ENCODE measurements at places on chromosomes 16 and 17.

GRCh38 chr16:27464626-27465482 is 62.9 kb downstream of the IL21R start:
- DNase-seq, result no peak

DNA sequence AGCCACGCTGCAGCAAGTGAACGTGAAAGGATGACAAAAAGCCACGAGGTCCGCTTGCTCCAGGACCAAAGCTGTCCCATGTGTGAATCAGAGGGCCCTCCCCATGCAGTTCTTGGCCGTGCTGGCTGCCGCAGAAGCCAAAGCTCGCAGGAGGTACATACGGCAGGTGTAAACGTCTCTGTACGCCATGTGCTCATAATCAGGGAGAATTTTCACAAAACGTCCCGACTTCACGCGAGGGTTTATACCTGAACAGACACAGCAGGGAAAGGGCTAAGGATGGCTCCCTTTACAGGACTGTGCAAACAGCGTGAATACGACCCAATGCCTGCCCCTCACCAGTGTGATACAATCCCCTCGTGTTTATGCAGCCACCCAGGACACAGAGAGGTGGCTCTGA is 25.3 kb downstream of the FBXO31 start:
- no peak for DNase-seq

DNA sequence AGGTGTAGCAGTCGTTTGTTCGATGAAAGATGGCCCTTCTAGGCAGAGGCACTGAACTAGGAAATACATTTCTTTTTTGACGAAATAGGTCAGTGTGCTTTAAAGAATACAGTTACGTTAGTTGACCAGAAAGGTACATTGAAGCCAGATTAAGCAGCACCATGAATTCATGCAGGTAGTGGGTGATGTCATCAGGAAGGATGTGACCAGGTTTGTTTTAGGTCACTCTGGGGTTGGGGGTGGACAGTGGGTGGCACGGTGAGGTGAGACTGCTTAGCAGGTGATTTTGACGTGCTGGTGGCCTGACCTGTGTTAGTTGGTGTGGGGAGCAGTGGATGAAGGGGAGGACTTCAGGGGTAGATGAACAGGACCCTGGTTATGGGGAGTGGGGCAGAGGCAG is 3.6 kb downstream of the INO80E start:
- no peak for DNase-seq

DNA sequence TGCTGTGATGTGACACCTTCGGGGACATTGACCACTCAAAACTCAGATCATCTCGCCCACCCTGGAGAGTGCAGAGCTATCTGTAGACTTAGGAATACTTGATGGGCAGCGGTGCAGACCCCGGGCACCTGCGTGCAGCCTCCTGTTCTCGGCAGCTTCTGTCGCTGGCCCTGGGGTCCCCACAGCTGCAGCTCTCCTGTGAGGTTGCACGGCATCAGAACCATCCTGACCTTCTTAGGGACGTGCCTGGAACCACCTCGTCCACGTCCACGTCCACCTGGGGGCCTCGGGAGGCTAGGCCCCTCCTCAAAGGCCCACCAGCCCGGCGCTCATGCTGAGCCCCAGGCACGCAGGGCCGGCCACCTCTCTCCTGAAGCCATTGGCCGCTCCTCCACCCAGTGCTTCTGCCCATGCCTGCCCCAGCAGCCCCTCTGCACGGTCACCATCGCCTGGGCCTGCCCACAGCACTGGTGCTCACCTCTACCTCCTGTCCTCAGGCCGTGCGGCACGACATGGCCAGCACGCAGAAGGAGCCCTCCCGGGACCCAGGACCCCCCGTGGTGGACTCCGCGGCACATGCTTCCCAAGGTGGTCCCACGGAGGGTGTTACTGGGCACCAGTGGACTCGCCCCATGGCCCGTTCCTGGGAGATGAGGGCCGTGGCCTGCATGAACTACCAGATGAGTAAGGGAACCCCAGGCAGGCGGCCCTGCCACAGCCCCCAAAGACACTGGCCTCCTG is 2.3 kb upstream of the WFIKKN1 start:
- DNase-seq, result no peak

DNA sequence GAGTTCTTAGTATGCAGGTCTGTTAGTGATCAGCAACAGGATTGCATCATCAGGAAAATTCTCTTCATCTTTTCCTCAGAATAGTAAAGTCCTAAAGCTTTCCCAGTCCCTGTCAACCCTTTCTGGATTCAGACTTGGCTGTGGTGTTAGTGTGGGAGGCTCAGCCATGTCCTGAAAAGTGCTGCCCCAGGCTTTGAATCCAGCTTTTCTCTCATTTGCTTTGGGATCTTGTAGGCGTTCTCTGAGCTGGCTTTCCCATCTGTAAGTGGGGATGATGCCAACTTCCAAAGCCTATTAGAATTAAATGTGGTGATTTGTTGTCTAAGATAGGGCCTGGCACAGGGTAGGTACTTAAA is 3.0 kb downstream of the ALKBH5 start:
- DNase-seq, result peak; percentile 17

DNA sequence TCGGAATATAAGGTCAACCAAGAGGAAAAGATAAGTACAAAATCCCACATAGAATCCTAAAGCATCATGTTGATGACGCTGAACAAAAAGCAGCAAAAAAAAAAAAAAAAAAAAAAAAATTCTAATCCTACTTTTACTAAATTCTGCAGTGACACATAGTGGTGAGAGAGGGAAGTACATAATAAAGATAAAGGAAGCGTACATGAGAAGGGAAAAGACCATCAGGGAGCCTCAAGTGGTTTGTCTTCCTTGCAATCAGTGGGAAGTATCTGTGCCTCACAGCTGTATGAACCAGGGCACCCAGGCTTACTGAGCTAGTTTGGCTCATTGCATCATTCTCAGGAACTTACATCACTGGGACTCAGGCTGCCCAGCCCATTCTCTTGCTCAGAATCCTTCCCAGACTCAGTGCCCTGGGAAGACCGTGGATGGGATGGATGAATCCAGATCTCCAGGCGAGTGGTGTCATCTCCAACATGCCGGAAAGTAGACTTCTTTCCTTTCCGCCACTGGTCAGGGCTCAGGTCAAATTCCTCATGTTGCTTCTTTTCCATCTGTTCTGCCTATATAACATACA is 21.2 kb downstream of the SMG6 start:
- DNase-seq, result peak; percentile 79

Measured in dermis blood vessel endothelial cell (primary cell).